Stimulated activated CD4-positive, alpha-beta T cell treated with anti-CD3 and anti-CD28 coated beads, Interleukin-12 subunit alpha, Interleukin-12 subunit beta, amount 100 ng/mL, for 48 hours (primary cell): ENCODE measurements at places on chromosomes 13 and 19.

GRCh38 chr19:50422397-50423278, 3.9 kb downstream of the SPIB start:
- DNase-seq = no peak

DNA sequence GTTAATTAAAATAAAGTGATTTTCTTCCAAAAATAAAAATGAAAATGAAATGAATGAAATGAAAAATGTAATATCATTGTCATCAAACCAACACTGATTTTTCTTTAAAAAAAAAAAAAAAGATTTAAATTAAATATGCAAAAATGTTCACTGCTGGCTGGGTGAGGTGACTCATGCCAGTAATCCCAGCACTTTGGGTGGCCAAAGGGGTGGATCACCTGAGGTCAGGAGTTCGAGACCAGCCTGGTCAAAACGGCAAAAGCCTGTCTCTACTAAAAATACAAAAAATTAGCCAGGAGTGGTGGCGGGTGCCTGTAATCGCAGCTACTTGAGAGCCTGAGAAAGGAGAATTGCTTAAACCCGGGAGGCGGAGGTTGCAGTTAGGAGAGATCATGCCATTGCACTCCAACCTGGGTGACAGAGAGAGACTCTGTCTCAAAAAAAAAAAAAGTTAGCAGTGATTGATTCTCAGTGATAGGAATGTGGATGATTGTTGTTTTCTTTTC, 44.6 kb upstream of the LSM14A start:
- no peak for DNase-seq

- DNase-seq = no peak
These were observed 24.0 kb downstream of the UTP14C start for GRCh38 chr13:52048516-52048915.

GRCh38 chr19:44737238-44738071, 11.1 kb upstream of the BCL3 start:
- DNase-seq = no peak

DNA sequence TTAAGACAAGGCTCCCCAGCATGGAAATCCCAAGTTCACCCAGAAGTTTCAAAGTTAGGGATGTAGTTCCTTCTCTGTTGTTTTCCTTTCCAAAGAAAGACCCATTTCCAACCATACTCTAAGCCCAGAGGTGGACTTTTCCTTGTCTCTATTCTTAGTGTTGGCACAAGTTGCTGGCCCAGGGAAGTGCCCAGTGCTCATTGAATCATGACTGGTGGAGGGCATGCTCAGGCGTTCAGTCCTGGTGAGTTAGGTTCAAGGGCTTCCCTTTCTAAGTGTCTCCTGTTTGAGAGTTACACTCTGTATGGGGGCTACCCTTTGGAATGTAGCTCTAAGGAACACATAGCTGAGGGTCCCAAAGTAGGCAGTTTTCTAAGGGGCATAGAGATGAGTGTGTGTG, 389.5 kb downstream of the KCNRG start:
- DNase-seq = no peak

DNA sequence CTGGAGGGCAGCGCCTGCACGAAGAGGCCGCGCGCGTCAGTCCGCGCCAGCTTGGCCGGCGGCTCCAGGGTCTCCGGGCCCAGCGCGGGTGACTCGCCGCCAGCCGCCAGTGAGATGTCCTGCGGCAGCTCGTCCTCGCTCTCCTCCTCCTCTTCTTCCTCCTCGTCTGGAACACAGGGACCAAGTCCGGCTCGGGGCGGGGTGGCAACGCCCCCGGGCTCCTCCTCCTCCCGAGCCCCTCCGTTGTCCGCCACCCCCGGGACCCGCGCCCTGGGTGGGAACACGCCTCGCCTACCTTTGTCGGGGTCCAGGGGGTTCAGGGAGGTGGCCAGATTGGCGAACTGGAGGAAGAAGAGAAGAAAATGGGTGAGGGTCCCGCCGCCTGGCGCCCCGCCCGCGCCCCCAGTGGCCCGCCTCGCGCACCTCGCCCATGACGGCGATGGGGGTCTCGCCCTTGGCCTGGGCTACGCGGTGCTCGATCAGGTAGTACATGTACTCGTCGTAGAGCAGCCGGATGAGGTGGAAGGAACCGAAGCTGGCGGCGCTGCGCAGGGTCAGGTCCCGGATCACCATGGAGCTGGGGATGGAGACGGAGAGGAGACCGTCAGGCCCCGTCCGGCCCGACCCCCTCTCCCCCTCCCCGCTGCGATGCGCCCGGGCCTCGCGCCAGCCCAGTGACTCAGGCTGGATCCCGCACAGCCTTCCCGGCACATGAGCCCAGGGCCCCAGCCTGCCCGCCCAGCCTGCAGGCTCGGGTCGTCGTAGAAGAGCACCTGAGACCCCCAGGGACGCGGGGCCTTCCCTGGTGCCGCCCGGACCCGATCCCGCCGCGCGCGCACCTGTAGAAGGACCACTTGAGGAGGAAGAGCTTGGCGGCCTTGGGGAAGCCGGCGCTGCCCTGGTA, 10.6 kb downstream of the DCAF15 start:
- DNase-seq = no peak

DNA sequence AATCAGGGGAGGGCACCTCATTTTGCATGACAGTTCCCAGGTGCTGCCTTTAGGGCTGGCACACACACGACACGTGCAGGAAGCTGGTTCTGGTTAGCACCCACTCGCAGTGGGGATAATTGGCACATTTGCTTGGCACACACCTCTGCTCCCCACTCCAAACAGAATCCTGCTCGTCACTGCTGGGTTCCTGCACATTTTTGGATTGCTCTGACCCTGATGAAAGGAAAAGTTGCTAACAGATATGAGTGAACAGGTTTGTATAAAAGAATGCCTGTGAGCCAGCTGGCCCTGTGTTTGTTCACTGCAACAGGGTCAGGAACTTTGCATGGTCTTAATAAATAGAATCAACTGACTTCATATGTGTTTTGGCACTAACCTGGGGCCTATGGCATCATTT, 1500.4 kb downstream of the EFNB2 start:
- DNase-seq = no peak

- peak; percentile 3 for DNase-seq
These were observed 28.7 kb downstream of the CYP4F2 start for GRCh38 chr19:15869109-15869555.

GRCh38 chr13:75258159-75258782, 223.7 kb downstream of the TBC1D4 start:
- no peak for DNase-seq

DNA sequence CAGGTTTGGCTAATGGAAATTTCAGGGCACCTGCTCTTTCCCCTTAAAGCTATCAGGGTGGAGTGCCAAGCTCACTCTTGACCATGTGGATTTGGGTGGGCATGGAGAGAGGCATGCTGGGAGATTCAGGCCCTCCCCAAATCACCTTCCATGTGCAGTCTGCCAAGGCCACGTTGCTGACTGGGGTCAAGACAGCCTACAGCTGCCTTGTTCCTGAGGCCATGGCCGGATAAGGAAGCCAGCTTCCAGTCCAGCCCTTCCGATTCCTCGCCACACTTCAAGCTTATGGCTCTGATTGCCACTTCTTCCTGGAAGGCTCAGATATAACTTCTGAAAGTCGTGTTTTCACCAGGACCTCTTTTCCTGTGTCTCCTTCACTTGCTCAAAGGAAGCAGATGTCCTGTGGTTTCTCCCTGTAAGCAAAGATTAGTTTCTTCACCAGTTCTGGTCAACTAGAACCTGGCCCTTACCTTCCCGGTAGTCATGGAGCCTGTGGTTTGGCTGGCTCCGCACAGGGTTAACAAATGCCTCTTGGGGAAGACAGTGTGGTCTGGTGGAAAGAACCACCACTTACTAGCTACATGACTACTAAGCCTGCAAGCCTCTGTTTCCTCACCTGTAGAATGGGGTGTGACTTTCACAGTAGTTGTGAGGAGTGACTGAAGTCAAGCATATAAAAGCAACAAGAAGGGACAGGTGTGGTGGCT, 16.1 kb upstream of the TPT1 start:
- no peak for DNase-seq

DNA sequence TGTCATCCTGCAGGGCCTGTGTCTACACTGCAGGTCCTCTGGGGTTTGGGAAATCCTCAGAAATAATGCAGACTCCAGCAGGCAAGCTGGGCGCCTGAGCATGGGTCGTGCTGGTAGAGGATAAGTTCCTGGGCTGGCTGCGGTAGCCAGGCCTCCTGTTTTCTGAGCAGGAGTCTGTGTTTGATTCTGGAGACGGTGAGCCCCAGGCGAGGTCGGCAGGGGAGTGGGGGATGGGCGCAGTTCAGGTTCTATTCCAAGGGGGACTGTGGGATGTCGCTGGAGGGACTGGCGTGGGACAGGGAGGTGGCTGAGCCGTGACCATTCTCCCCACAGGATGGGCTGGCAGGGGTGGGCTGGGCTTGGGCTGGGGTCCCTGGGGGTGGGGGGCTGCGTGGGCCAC, 154.7 kb downstream of the KDM4B start:
- DNase-seq = no peak

GRCh38 chr19:1259206-1259875, 9.8 kb upstream of the CIRBP start:
- DNase-seq = no peak

DNA sequence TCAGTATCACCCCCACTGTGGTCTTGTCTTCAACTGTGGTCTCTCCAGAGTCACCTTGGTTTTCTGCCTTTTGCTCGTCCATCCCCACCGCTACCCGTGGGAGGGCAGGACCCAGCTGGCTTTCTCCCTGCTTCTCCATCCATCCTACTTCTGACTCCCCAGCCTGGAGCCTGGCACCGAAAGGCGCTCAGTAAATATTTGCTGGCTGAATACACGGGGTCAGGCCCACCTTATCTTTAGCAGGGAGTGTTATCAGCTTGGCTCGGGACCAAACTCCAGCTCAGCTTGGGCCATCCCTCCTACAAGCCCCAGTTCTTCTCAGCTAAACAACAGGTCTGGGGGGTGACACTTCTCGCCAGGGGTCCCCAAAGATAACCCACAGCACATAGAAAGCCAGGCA, 62.0 kb upstream of the KLF2 start:
- DNase-seq = no peak

DNA sequence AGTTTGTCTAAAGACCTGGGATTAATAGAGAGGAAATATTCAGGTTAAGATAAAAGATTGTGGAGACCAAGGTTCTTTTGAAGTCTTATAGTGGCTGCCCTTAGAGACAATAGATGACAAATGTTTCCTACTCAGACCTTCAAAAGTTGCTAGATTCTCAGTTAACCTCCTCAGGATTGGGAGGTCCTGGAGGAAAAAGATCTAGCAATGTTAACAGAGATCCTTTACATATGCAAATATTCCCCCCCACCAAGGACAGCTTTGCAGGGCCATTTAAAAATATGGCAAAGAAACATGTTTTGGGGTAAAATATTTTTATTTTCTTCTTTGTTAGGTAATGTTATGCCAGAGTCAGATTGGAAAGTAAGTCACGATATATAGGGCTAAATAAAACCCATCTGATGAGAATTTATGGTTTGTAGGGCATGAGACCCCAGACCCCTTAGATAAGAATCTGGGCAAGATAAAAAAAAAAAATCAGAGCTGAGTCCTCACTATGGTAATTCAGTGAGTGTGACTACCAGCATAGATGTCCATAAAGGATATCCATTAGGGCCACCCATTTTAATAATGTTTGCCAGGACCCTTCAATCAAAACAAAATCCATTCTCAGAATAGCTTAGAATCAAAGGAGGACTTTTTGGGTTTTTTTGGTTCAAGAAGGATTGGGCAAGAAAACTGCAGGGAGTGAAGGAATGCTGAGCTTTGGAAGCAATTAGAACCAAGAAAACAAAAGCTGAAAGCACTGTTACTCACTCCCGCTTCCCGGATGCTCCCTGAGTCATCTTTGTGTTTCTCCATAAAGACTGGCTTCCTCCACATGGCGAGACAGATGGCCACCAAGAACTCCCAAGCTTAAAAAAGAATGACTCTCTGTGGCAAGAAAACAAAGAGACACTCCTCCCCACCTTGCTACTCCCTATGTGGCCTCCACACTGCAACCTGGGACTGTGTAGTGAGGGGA, 28.2 kb downstream of the VSTM1 start:
- no peak for DNase-seq

GRCh38 chr13:24066405-24067295, 93.9 kb upstream of the SPATA13 start:
- DNase-seq = no peak

DNA sequence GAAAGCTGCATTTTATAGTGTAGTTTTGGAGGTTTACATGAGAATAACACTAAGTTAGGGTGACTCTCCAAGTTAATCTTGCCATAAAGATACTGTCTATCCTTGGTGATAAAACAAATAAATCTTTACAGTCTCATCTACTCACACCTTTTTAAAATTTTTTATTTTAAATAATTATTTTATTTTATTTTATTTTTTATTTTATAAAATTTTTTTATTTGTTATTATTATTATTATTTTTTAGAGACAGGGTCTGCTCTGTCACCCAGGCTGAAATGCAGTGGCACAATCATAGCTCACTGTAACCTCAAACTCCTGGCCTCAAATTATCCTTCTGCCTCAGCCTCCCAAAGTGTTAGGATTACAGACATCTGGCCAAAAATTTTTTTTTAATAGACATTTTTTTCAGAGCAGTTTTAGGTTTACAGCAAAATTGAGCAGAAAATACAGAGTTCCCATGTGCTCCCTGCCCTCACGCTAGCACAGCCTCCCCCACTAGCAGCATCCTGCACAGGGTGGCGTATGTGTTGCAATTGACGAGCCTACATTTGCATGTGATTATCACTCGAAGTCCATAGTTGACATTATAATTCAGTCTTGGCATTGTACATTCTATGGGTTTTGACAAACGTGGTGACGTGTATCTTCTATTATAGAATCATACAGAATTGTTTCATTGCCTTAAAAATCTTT, 41.0 kb downstream of the RASL11A start:
- no peak for DNase-seq

GRCh38 chr13:97226013-97226412, 3.9 kb downstream of the MBNL2 start:
- DNase-seq = no peak

- DNase-seq = no peak
These were observed 9.5 kb downstream of the ARRDC2 start for GRCh38 chr19:18017275-18018083.

DNA sequence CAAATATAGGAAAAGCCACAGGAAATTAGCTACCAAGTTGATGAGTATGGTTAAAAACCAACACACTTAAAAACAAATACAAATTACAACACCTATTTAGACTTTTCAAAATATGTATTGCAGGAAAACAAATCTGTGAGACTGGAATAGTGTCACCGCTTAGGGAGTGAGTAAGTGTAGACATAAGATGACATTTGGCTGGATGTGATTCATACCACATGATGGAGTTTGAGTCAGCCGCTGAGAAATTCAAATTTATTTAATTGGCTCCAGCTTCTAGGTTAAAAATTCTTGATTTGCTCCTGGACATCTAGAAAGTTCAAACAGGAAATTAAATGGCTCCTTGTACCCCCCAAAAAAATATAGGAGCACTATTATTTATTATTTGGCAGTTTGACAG, 531.7 kb downstream of the SLITRK1 start:
- no peak for DNase-seq

- DNase-seq = no peak
These were observed 24.8 kb downstream of the N4BP2L1 start for GRCh38 chr13:32403108-32403507.

- no peak for DNase-seq
These were observed 12.4 kb downstream of the TNFSF13B start for GRCh38 chr13:108281901-108282300.

DNA sequence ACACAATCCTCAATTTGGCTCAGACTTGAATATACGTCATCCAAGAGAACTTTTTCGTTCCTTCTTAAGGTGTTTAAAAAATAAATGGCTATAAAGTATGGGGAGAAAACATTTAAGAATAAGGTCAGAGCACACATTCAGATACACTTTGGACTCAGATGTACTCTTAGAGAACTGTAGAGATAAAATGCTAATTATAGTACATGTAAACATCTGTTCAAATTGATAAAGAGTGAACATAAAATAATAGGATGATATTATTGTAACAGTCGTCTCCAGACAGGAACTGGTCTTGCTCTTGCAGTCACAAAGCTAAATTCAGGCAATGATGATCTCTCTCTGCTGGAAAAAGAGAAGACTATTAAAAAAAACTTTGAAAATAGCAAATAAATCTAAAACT, 91.4 kb downstream of the RBM26 start:
- no peak for DNase-seq
